ENCODE measurements at places on chromosomes 3 and 15.

DNA sequence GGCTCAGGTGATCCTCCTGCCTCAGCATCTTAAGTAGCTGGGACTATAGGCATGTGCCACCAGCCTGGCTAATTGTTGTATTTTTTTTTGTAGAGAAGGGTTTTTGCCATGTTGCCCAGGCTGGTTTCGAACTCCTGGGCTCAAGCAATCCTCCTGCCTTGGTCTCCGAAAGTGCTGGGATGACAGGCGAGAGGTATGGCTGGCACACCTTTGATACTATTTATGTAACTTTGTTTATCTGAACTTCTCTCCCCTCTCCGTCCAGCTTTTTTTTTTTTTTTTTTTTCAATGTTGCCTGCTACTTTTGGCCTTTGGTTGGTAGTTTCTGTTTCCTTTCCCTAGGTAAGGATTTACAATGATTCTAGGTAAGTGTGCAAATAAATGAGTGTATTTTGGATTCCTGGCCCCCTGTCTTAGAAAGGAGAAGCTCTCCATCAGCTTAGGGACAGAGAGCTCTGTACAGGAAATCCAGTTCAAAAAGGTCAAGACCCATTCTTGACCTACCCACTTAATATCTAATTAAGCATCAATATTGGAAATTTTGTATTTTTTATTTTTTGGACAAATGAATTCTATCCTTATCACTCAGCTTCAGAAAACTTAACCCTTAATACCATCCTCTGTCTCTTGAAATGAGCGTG lies 6.8 kb downstream of the ARL6IP5 start:
- DNase-seq: no peak

- DNase-seq: no peak
Observed at GRCh38 chr3:24389108-24390090, 105.3 kb downstream of the THRB start.

DNA sequence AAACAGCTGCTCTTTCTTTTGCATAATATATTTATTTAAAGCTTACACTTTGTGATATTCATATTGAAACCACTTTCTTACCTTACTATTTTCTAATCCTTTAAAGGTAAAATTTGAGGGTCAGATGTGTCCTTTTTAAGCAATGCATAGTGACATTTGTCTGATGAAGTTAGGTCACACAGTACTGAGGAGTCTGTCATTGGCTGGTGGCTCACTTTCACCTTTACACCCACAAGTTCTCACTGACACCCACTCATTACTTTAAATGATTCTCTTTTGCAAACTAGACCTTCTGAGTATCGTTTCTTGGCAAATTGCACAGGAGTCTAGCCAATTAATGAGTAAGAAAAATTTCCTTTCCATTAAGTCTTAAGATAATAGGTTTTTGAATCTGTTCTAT lies 758.3 kb upstream of the ARPP21 start:
- peak; percentile 5 for DNase-seq

GRCh38 chr3:27714692-27715453 lies 7.2 kb downstream of the EOMES start:
- no peak for DNase-seq

DNA sequence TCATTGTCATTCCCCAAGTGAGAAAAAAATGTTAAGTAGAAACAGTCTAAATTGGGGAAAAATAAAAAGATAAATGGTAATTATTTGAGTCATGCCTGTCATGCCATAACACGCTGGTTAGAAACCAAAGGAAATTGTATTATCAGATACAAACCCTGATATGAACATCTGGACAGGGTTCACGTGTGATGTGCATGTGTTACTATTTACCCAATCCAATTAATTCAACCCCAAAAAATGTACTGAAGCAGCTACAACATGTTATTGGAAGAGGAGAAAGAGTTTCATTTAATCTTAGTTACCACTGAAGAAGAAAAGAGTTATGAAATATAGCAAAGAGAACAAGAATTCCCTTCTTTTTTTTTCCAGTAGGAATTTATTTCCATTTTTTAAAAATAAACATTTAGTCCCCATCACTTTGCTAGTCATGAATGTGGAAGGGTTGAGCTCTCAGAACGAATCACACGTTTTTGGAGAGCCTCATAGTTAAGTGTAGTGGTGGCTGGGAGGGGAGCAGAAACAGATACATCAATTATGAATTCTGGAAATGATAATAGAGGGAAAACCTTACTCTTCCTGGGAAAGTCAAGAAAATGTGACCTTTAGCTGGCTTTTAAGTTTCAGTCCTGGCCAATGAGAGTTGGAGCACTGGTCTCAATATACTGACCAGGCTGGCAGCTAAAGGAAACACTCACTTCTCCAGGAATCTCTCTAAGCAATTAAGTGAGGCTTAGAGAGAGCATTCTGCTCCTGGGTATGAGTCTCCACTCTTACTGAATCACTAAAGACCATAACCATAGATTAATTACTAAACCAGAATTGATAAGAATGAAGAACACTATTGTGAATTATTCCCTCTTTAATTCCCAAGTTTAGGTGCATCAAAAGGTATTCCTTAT lies 796.5 kb downstream of the GRM7 start:
- DNase-seq: peak; percentile 19

- no peak for DNase-seq
Observed at GRCh38 chr3:113243846-113244245, 32.5 kb downstream of the BOC start.

- DNase-seq: no peak
Observed at GRCh38 chr3:95751509-95751908, 1062.9 kb upstream of the EPHA6 start.

Data from fibroblast of lung (primary cell).